ENCODE measurements at places on chromosomes 5 and 9. TPM values are rescaled to one million over a fixed set of nuclear protein-coding genes. Genes with fewer than 3 reads are reported as not detected.
A peak's percentile ranks its signal among the peaks of the same experiment; 100 is the strongest.

DNA sequence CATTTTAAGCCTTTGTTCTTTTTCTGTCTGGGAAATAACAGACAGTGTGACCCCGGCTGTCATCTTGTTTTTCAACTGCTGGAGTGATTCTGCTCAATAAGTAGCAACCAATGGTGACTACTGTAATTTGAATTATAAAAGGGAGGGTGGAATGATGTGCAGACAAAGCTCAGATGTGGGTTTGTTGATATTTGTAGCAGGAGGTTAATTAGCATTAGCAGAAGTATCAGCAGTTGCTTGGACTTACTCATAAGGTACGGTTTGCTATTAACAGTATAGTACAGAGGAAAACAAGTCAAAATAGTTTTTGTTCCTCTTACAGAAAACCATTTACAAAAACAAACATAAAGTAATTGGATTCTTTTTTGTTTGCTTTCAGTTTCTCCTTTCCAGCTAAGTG lies 140.4 kb downstream of the TUSC1 start:
- no peak for DNase-seq

DNA sequence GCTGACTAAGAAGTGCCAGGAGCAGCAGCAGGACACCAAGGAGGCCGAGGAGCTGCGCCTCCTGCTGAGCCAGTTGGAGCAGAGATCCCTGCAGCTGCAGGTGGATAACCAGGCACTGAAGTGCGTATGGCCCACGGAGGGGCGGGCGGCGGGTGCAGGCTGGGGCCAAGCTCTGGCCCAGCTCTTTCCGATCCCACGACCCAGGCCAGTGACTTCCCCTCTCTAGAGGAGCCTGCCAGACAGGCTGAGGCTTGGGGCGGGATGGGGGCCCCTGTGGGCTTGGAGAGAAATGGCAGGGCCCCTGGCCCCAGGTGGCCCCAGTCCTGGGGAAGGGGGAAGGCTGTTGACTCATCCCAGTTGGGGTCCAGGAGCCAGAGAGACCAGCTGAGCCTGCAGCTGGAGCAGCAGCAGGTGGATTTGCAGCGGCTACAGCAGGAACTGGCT lies 3.6 kb downstream of the PTRH1 start:
- DNase-seq, result no peak

GRCh38 chr9:23855873-23856604 lies 30.0 kb upstream of the ELAVL2 start:
- DNase-seq, result peak; percentile 20

- DNase-seq, result no peak
These were observed 56.3 kb upstream of the BICD2 start for GRCh38 chr9:92820964-92821363.

DNA sequence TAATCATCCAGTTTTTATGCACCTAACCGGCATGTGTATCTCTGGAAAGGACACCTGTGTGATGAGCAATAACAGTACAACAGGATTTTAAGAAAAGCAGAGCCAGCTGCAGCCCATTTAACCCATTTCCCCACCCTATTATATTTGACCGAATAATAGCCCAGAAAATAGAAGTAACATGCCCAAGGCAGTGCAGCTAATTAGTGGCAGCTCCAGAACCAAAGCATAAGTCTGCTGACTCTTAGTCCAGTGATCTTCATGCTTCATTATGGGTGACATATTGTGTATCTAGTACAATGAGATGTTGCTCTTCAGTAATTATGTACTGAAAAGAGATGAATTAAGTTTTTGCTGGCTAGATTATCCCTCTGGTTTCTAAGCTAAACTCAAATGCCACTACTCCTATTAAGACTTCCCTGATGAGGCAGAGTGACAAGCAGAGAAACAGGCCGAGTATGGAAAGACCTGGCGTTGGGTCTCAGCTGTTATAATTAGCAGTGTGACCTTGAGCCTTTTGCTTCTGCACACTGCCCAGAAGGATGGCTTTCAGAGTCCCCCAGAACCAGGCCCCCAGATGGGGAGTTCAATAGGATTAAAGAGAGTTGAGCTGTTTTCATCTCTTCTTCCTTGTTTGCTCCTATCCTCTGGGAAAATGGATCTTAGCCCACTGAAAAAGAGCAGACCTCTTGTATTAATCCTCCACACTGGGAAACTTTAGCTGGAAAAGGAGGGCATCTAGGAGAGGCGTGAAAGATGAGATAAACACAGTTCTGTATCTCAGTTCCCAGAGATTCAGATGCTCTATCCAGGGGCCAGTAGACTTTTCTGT lies 10.8 kb upstream of the C1QTNF3 start:
- no peak for DNase-seq

ZDHHC11 gene
- polyA plus RNA-seq, result 4.8 TPM

CARD19 gene
- 25.5 TPM for polyA plus RNA-seq

RASGEF1C gene
- 4.5 TPM for polyA plus RNA-seq

BARX1 gene
- polyA plus RNA-seq, result not detected

Measured in muscle of back (tissue), 13 donors.